Cerebellar nuclear complex (tissue), 1 donor: ENCODE measurements at places on chromosomes 7 and 10.

GRCh38 chr7:26506196-26506595, 214.5 kb downstream of the SNX10 start:
- no peak for DNase-seq

GRCh38 chr7:75900617-75901315, 14.2 kb upstream of the POR start:
- DNase-seq = no peak

DNA sequence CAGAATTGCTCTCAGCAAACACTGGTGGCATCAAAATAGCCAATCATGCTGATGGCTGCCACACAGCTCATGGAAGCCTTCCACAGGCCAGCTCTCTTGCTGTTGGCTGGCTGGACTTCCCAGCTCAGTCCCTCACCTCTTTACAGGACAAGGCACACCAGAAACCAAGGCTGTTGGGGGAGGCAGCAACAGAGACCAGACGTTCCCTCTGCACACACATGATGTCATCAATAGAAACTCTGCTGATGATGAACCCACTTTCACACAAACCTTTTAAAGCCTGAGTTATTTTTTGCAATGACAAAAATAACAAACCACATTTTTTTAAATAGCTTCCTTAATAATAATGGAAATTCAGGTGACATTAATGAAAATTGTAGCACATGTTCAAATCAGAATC, 300.9 kb upstream of the C7orf33 start:
- no peak for DNase-seq

DNA sequence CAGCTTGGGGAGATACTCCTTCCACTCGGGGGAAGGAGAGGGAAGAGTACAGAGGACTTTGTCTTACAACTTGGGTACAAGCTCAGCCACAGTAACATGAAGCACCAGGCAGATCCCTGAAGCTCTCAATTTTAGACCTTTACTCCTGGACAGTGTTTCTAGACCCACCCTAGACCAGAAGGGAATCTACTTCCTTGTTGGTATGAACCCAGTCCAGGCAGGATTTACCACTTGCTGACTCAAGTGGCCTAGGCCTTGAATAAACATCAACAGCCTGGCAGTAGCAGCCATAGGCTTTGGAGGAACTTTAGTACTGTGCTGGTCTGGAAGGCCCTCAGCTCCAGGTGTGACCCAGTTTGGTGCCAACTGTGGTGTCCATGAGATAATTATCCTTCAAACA, 173.1 kb downstream of the ADRA2A start:
- DNase-seq = no peak

- DNase-seq = no peak
Observed at GRCh38 chr7:122827763-122828162, 58.5 kb downstream of the CADPS2 start.

- no peak for DNase-seq
Observed at GRCh38 chr10:33390046-33390445, 55.6 kb upstream of the NRP1 start.

- no peak for DNase-seq
Observed at GRCh38 chr10:91061608-91062007, 140.7 kb upstream of the ANKRD1 start.

DNA sequence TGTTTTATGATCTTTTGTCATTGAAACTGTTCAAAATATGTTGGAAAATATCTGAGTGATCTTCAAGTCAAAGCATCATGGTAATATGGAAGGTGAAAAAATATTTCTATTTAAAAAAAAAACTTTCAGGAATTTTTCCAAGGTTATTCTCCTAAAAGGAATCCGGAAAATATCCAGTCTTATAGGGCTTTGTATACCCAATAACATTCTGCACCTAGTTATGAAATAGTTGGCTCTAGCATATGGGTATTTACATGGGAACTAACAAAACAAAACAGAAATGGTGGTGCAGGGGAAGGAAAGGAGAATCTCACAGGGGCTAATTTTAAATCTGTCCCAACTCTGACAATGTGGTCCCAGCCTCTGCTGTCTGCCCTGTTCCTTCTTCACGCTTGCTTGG, 167.1 kb upstream of the RHEB start:
- no peak for DNase-seq

GRCh38 chr7:92808006-92808405, 28.4 kb downstream of the CDK6 start:
- no peak for DNase-seq
